Right renal cortex interstitium (tissue), 3 donors: ENCODE measurements at places on chromosomes 13 and 19.

GRCh38 chr19:14073925-14074838, 1.6 kb downstream of the MISP3 start:
- DNase-seq, result no peak

DNA sequence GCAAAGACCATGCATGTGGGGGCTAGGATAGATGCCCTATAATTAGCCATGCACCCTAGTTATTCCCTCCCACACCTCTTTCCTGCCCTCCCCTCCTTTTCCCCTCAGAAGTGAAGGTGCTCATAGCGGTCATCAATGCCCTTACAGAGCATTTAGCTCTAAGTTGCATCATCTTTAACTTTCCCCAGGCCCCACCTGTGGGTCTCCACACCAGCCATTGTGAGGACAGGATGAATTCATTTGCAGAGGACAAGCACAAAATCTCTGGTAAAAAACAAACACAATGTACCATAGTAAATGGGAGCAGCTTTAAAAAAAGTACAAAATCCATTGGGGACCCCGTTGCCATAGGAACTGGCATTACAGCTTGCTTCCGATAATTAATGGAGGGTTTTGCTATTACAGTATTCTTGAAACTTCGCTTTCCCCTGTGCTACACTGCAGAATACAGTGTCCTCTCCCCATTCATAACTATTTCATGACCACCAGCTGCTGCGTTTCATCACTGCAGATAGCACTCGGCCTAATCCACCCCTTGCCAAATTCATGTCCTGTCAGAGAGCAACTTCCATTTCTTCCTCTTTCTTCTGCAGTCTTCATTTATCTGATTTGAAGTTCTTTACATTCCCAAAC, 110.5 kb downstream of the ZDHHC20 start:
- DNase-seq, result no peak

- no peak for DNase-seq
Observed at GRCh38 chr19:35959040-35959967, 23.1 kb downstream of the LRFN3 start.

- DNase-seq, result no peak
Observed at GRCh38 chr13:22495819-22496218, 685.0 kb upstream of the SGCG start.

DNA sequence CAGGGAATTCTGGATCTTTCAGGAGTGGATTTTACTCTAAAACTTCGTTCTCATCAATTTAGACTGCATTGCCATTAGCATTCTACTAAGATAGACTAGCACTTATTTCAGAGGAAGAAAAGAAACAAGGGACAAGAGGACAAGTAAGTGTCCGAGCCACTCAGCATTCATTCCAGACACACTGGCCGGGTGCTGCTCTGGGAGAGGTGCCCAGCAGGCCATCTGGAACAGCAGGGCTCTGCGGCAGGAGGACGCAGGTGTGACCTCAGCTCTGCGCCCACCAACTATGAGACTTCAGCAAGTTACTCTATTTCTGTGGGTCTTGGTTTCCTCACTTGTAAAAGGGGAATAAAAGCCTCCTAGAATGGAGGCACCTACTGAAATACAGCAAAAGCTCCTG, 4.2 kb downstream of the EPS15L1 start:
- DNase-seq, result no peak

DNA sequence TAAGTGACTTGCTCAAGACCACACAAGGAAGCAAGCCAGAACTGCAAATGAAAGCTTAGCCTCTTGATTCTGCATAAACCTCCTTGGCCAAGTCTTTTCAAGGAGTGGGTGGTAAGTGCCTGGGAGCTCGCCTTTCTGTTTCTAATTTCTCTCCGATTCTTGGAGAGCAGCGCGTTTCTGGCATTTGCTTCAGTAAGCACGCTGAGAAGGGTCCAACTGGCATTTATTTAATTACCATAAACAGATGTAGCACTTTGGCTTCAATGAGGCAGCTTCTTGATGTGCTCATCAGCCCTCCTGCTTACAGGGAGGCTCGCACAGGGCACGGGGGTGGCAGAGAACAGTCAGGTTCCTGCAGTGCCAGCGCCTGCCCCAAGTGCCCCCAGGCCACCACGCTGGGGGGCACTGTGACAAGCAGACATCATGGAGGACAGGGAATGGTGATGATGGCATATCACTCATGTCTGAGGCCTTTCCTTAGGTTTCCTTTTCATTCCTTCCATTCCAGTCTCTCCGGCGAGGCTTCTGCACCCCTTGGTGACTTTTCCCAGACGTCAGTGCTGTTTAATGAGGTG, 13.3 kb downstream of the SIAH3 start:
- DNase-seq, result no peak

DNA sequence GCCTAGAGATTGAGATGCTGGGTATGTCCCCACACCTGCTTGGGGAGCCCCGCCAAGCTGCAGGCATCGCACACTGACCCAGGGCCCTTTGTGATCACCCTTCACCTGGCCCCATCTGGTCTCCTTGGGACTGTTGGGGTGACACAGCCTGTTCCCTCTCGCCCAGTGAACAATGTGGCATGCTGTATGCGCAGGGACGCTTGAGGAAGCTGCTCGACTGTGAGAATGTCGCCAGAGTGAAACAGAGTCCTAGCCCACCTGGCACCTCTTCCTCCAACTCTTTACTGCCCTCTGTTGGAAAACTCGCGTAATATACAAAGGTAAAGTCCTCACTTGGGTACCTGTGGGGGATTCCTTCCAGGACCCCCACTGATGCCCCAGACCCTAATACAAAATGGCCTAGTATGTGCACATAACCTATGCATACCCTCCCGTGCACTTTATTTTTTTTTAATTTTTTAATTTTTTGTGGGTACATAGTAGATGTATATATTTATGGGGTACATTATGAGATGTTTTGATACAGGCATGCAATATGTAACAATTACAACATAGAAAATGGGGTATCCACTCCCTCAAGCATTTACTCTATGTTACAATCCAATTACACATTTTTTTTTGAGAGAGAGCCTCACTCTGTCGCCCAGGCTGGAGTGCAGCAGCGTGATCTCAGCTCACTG, 9.0 kb downstream of the BLOC1S3 start:
- no peak for DNase-seq

DNA sequence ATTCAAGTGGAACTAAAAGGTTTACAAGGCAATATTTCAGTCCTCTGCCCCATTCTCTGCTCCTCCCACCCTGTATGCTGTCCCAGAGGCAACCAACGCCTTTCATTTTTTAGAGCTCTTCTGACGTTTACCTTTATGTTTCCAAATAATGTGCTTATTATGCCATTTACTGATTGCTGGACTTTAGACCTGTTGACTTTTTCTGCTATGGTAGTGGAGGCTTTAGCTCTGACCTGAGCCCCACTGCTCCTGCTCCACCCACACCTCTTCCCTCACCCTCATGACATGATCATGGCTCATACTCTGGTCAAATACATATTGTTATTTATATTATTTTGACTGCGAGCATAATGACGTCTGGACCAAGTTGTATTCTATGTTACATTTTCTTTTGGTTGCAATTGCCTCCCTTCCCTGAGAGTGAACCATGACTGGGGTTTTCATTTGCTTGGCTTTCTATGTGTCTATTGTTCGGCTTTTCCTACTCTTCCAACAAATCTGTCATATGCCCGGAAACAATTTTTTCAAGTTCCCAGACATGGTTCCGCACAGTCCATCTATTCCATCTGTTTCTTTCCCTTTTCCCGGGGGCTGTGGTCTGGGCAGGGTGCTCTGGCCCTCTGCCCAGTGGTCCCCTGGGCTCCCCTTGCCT, 31.4 kb upstream of the GJB6 start:
- DNase-seq, result no peak

GRCh38 chr19:31261019-31261602, 88.1 kb downstream of the TSHZ3 start:
- DNase-seq, result no peak

- no peak for DNase-seq
Observed at GRCh38 chr19:10501971-10502523, 1.1 kb downstream of the KEAP1 start.

GRCh38 chr13:72561791-72562190, 165.6 kb downstream of the MZT1 start:
- no peak for DNase-seq

GRCh38 chr13:95541308-95541707, 11.2 kb upstream of the CLDN10 start:
- DNase-seq, result no peak

DNA sequence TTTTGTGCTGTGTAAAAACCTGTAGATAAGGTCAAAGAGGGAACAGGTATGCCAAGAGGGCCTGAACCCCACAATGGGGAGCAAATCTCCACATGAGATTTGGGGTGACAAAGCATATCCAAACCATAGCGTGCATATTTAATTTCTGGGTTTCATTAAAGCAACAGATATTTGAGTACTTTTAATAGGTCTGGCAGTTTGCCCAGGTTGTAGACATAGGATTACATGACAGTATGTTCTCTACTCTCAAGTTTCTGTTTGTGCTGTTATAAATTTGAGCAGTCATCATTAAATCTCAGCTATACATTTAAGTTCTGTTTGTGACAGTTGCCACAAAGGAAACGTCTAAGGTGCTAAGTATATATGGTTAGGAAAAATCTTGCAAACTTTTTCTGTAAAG, 236.4 kb downstream of the ATP8A2 start:
- DNase-seq, result no peak

GRCh38 chr13:27708325-27708724, 84.0 kb upstream of the GSX1 start:
- DNase-seq, result no peak
